ENCODE measurements at places on chromosomes 4 and X. TPM values are rescaled to one million over a fixed set of nuclear protein-coding genes. Genes with fewer than 3 reads are reported as not detected.

Gene UGT2B15
- total RNA-seq = not detected

Gene NLGN3
- total RNA-seq = 0.18 TPM

Gene MAGEA2
- total RNA-seq = not detected

Gene CLDN2
- total RNA-seq = not detected

Gene MID2
- 3.3 TPM for total RNA-seq
